ENCODE measurements at places on chromosomes 4 and X. TPM values are rescaled to one million over a fixed set of nuclear protein-coding genes. Genes with fewer than 3 reads are reported as not detected.
A peak's percentile ranks its signal among the peaks of the same experiment; 100 is the strongest.

The AR gene
- polyA plus RNA-seq = 3.0 TPM

The NFKB1 gene
- polyA plus RNA-seq = 7.9 TPM

The APELA gene
- not detected for polyA plus RNA-seq

The DCX gene
- polyA plus RNA-seq = under 0.01 TPM

The NEXMIF gene
- polyA plus RNA-seq = not detected

The REELD1 gene
- polyA plus RNA-seq = 1.4 TPM

The BANK1 gene
- 0.43 TPM for polyA plus RNA-seq

The OPN1LW gene
- polyA plus RNA-seq = not detected

The CXCL5 gene
- polyA plus RNA-seq = 0.09 TPM

The SSX1 gene
- not detected for polyA plus RNA-seq

DNA sequence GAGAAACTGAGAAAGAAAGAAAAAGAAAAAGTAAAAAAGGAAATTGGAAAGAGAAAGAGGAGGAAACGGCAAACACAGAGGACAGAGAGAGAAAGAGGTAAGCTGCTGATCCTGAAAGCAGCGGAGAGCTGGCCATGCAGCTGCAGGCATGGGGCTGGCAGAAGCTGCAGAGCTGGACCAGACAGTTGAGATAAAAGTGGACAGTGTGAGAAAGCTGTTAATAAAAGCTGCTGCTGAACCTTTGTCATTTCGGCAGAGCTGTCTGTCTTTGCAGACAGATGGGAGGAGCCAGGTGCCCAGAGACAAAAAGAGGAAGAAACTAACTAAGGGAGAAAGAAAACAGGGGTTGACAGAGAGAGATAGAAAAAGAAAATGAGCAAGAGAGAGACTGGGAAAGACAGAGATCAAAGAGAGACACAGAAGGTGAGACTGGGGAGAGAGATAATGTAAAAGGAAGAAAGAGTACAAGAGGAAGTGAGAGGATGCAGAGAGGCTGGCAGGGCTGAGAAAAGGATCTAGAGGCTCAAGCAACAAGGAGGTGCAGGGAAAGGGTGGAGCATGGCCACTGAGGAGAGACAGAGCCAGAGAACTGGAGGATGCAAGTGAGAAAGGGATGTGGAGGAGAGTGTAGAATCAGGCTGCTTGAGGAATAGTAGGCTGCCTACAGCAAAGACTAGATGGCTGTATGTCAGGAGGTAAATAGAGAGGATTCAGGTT lies 376.8 kb upstream of the FGF16 start:
- no peak for DNase-seq

DNA sequence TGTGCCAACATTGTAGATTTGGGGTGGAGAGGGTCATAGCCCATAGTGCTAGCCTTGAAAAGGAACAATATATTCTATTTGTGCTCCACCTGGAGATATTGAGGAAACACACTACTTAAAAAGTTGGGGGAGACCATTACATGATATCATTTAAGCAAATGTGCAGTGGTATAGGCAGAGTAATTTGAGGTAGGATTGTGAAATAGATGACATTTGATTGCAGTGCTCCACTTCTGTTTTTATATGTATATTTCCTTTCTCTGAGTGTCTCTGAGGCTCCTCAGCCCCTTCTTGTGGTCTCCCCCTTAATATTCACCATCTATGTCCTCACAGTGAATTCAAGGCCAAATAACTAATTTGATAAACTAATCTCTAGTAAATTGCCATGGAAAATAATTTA lies 85.6 kb upstream of the NMU start:
- DNase-seq = no peak

GRCh38 chr4:15158406-15159091 lies 156.3 kb downstream of the CPEB2 start:
- no peak for DNase-seq

- DNase-seq = no peak
Observed at GRCh38 chr4:35879479-35879878, 364.8 kb downstream of the ARAP2 start.

DNA sequence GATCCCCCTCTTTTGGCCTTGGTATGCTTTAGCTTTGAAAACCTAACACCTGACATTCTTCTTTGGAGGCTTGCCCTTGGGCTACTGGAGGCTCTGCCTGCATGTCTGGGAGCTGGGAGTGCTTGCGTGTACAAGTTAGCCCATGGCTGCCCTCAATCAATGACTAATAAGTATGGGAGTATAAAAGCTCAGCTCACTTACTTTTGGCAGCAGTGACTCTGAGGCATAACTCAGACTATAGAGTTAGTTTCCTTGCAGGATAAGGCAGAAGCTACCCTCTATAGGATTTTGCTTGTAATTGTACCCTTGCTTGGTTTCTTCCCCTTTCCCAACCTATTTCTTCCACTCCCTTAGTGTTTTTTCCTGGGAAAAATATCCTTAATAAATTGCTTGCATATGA lies 247.9 kb downstream of the PPP1R2C start:
- no peak for DNase-seq

GRCh38 chrX:15653961-15654360 lies 10.6 kb downstream of the CLTRN start:
- no peak for DNase-seq

GRCh38 chr4:42646999-42647541 lies 9.8 kb downstream of the ATP8A1 start:
- no peak for DNase-seq

GRCh38 chr4:3830774-3831528 lies 64.8 kb downstream of the ADRA2C start:
- no peak for DNase-seq

- no peak for DNase-seq
Observed at GRCh38 chr4:56139241-56139827, 190.6 kb downstream of the CEP135 start.

- no peak for DNase-seq
Observed at GRCh38 chrX:71103110-71103983, 3.2 kb downstream of the CXorf65 start.

DNA sequence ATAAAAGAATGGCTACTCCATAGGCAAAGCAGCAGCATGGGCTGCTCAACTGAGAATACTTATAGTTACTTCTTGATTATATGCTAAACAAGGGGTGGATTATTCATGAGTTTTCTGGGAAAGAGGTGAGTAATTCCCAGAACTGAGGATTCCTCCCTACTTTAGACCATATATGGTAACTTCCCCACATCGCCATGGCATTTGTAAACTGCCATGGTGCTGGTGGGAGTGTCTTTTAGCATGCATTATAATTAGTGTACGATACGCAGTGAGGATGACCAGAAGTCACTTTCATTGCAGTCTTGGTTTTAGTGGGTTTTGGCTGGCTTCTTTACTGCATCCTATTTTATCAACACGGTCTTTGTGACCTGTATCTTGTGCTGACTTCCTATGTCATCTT lies 141.5 kb downstream of the MAGEB17 start:
- no peak for DNase-seq

- peak; percentile 27 for DNase-seq
Observed at GRCh38 chr4:85147481-85148076, 181.1 kb upstream of the WDFY3 start.

- no peak for DNase-seq
Observed at GRCh38 chr4:144647095-144647561, 1.2 kb downstream of the HHIP start.

- DNase-seq = no peak
Observed at GRCh38 chrX:136321532-136321931, 20.8 kb downstream of the ADGRG4 start.

- no peak for DNase-seq
Observed at GRCh38 chr4:81135501-81135900, 79.5 kb downstream of the PRKG2 start.

GRCh38 chrX:145464650-145465049 lies 217.3 kb downstream of the SPANXN1 start:
- no peak for DNase-seq

GRCh38 chr4:163913571-163913970 lies 419.1 kb downstream of the TMA16 start:
- DNase-seq = no peak

- no peak for DNase-seq
Observed at GRCh38 chrX:23372220-23372902, 37.7 kb downstream of the PTCHD1 start.

DNA sequence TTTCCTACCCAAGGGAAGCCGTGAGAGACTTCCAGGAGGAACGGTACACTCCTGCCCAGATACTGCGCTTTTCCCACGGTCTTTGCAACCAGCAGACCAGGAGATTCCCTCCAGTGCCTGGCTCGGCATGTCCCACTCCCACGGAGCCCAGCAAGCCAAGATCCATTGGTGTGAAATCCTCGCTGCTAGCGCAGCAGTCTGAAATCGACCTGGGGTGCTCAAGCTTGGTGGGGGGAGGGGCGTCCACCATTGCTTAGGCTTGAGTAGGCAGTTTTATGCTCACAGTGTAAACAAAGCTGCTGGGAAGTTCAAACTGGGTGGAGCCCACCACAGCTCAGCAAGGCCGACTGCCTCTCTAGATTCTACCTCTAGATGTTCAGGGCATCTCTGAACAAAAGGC lies 284.8 kb upstream of the FGF13 start:
- DNase-seq = no peak

DNA sequence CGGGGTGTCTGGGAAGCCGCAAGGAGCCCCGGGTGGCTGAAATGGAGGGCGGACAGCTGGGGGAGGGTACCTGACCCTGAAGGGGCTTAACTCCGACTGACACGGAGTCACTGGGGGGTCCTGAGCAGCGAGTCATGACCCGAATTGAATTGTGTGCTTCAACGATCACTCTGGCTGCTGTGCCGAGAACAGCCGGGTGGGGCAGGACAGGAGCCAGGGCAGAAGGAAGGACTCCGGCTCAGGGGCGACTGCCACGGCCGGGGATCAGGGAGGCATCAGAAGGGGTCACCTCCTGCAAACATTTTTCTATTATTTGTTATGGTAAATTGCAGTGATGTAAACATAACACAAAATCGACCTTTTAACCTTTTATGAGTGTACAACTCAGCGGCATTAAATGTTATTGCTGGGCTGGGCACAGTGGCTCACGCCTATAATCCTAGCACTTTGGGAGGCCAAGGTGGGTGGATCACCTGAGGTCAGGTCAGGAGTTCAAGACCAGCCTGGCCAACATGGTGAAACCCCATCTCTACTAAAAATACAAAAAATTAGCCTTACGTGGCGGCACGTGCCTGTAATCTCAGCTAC lies 21.6 kb downstream of the ZFYVE28 start:
- DNase-seq = no peak

DNA sequence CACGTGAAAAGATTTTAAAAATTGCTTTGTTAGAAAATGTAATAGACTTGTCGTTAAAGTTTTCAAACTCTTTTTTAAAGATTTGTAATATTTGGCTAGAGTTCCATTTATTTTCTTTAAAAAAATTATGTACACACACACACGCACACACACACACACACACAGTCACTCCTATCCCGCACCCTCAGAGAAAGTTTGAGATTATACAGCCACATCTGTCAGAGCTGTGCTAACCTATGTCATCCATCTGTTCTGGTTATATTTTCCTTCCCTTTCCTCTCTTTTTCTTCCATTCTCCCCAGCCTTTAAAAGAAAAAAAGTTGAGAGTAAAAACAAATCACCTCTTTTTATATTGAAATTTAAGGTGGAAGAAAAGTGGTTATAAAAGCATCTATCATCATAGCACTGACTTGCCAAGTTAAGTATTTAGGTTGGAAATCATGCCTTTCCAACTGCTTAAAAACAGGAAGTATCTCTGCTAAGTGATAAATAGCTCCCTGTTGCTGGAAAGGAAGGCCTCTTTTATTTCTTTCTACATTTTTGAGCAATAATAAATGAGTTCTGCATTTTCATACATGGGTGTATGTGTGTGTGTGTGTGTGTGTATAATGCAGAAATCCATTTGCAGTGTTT lies 163.3 kb upstream of the SPRY1 start:
- DNase-seq = no peak

DNA sequence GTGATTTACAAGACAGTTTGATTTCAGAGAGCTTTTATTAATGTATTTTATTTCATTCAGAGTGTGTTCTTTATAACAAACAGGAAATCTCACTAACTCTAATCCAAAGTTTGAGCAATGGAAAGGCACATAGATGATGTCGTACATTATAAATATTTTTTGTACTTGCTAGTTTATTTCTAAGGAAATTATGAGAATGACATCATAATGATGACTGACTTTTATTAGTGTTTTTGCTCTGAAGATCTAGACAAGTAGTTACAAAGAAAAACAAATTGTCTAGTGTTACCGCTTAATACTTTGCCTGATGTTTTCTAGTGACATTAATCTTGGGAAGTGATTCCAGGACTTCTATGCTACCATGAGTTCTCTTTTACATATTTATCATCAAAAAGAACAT lies 43.2 kb downstream of the HHIP start:
- no peak for DNase-seq

DNA sequence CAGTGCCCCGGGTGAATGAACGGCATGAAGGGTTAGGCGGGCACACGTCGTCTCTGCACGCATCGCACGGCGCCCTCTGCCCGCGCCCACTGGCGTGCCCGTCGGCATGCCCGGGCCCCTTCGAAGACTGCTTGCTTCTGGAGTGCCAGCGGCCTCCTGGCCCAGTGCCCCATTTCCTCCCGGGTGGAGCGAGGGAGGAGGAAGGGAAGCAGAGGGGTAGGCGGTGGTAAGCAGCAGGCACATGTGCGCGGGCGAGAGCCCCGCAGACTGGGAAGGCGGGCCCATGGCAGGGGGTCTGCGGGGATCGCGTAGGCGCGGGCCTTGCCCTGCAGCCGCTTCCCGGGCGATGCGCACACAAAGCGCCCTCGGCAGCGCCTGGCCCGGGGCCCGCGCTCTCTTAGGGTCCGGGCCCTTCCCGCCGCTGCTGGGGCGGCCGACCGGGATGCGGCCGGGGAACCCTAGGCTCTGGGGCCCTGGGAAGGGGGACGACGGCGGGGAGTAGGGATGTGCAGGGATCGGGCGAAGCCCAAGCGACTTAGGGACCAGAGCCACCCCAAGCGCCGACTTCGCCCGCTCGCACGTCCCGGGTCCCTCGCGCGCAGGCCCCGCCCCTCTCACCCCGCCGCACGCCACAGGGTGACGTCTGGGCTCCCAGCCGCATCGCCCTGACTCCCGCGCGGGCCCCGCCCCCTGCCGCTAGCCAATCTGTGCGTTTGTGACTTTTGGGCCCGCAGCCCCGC lies 866 bp upstream of the EMD start:
- DNase-seq = no peak

GRCh38 chrX:40976981-40977380 lies 108.3 kb upstream of the USP9X start:
- DNase-seq = no peak

DNA sequence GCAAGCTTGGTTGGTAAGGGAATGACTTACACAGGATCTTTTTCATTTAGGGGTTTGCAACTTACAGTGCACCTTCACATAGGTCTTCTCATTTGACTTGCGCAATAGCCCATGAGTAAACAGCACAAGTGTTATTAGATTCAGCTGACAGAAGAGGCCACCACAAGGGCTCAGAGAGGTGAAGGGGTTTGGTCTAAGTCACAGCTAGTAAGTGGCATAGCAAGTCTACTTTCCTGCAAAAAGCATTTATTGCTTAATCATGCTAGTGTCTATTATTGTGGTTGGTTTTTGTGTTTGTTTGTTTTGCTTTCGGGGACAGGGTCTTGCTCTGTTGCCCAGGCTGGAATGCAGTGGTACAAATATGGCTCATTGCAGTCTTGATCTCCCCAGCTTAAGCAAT lies 83.3 kb downstream of the SPRY1 start:
- DNase-seq = no peak

DNA sequence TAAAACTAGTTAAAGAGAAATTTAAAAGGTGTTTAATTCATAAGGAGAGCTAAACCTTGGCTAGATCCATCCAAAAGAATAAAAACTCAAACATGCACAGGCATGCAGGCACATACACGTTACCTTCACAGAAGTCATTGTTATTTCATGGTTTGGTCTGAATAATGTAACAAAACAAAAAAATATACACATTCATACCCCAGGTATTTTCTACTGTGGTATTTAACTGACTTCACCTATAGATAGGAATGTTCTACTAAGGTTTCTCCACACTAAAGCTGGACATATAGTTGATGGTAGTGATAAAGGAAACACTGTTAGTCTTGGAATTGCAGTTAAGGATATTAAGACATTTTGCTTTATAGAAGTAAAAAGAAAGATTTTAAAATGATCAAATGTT lies 283.6 kb upstream of the PCDH10 start:
- DNase-seq = no peak
